SJCRH30 (cell line): ENCODE measurements at places on chromosomes 3 and 15. TPM values are rescaled to one million over a fixed set of nuclear protein-coding genes. Genes with fewer than 3 reads are reported as not detected.
A peak's percentile ranks its signal among the peaks of the same experiment; 100 is the strongest.

MEX3B gene
- total RNA-seq, result 30.5 and 32.3 TPM in 2 replicates

C15orf62 gene
- total RNA-seq, result 0.10 and 0.14 TPM in 2 replicates

POPDC2 gene
- 0.10 TPM in 1 of 2 replicates, not detected in the other for total RNA-seq

SEMA5B gene
- 0.16 TPM in 1 of 2 replicates, not detected in the other for total RNA-seq

CYP8B1 gene
- not detected in 2 replicates for total RNA-seq

LDHAL6B gene
- not detected in 2 replicates for total RNA-seq

PCOLCE2 gene
- total RNA-seq, result 12.3 and 16.7 TPM in 2 replicates

TEX55 gene
- total RNA-seq, result 0.10 and 0.13 TPM in 2 replicates

XRN1 gene
- total RNA-seq, result 178 and 205 TPM in 2 replicates

CPN2 gene
- not detected in 2 replicates for total RNA-seq

- DNase-seq, result peak; percentile 78
Observed at GRCh38 chr3:38634111-38634510, 15.4 kb downstream of the SCN5A start.

GRCh38 chr3:171095063-171095462, 68.5 kb upstream of the SLC2A2 start:
- no peak for DNase-seq

DNA sequence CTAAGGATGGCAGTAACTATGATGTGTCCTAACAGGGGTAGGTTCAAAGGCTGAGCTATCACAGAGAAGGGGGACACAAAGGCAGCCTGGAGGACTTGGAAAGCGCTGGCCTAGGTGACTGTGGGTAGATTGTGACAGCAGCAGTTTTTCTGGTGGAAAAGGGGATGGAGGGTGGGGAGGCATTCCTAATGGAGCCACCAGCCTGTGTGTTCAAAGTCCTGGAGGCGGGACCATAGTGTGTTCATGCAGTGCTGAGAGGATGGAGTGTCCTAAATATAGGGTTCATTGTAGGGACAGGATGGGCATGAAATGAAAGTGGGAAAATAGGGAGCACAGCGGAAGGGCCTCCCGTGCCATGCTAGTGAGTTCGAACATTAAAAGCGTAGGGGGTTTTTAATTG, 51.5 kb upstream of the POLR2M start:
- no peak for DNase-seq

- DNase-seq, result peak; percentile 13
Observed at GRCh38 chr15:43483297-43484128, 9.4 kb downstream of the TP53BP1 start.

DNA sequence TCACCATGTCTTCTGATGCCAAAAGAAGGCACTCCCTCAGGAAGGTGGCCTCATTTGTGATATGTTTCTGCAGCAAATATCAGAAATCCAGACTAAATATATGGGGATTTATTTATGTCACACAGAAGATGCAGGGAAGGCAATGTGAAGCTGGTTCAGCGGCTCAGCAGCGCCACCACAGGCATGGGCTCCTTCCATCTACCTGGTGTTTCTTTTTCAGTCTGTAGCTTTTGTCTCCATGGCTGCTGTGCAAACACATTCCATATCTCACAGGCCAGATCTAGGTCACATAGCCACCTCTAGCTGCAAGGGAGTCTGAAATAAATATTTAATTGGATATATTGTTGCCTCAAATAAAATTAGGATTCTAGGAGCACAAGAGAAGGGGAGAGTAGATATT, 502.1 kb upstream of the IL12A start:
- peak; percentile 7 for DNase-seq

DNA sequence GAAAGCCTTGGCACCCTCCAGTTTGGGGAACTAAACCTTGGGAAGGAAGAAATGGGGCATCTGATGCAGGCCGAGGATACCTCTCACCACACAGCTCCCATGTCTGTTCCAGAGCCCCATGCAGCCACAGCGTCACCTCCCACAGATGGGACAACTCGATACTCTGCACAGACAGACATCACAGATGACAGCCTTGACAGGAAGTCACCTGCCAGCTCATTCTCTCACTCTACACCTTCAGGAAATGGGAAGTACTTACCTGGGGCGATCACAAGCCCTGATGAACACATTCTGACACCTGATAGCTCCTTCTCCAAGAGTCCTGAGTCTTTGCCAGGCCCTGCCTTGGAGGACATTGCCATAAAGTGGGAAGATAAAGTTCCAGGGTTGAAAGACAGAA, 7.7 kb downstream of the MAP1A start:
- no peak for DNase-seq

DNA sequence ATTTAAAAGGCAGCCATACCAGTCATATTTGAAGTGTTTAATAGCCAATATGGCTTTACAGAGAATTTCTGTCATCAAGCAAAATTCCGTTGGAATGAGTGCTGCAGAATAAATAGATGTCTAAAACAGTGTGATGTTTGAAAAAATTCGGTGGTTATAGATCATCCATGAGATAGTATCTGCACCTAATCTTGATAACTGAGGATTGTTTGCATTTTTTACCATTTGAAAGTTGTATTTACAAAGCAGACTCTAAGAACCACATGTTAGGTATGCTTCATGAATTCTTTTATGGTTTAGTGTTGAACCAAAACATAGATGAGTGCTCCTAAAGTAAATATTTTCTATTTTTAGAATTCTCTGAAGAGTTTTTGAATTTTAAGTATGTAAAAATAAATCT, 476.1 kb downstream of the NAALADL2 start:
- DNase-seq, result no peak

GRCh38 chr3:186327912-186328487, 34.0 kb downstream of the DGKG start:
- DNase-seq, result no peak

- no peak for DNase-seq
Observed at GRCh38 chr15:47041301-47041700, 676.0 kb upstream of the SEMA6D start.

GRCh38 chr15:53126144-53126543, 336.0 kb upstream of the ONECUT1 start:
- DNase-seq, result no peak

- DNase-seq, result peak; percentile 38
Observed at GRCh38 chr15:77508541-77509243, 88.0 kb downstream of the HMG20A start.

DNA sequence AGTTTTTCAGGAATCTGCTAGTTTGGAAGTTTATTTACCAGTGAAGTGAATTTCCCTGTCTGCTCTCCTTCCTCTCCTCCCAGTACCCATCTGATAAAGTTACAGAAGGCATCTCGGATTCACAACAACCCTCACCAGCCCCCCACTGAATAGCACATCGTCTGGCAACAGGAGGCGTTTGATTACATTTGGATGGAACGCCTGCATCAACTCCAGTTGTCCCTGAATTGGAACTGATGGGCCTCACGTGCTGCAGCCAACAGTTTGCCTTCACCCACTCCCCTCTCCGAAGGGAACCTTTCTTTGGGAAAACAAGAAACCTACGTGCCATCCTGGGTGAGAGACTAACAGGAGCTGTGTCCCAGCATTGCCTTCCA, 59.5 kb upstream of the BCL6 start:
- no peak for DNase-seq

DNA sequence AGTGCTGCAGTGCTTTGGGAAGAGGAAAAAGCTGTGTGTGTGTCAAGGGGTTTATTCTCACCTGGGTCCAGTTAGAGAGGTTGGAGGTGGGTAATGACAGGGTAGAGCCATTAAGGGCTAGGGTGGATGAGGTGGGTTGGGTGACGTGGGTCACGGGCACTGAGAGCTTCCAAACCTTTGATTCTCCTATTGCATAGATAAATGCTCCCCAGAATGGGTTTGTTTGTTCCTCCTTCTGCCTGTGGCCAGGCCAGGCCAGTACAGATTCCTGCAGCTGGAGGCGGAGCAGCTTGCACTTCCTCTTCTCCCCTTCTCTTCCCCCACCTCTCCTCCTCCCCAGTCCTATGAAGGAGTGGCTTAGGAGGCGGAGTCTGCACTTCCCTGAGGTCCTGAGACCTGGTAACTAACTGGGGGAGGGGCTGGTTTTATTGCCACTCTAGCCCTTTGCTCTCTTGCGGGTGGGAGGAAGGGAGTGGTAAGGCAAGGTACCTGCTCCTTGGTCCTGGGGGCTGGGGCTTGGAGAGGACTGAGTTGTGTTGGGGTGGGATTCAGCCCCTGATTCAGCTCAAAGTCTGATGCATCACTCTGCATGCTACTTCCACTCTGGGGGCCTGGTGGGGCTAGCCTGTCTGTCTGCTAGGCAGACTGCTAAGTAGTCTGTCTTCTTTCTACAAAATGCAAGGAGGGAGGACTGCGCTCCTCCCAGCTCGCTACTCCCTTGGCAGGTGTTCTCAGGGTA, 3.5 kb downstream of the SPINT1 start:
- DNase-seq, result peak; percentile 58

DNA sequence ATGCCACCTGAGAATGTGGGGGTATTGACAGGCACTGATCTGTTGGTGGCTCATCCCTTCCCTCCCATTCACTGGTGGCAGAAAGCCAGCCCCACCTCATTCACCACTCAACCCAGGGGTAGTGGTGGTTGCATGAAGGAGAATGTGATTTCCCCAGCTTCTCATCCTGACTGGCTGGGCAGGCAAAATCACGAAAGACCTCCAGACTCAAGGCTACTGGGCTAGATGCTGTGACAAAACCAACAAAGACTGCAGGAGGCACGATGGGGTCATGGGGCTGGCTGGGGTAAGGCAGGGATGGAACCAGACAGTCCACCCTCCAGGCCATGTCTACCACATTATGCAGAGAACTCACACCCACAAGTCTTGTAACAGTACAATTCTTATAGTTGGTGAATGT, 33.9 kb downstream of the FSTL1 start:
- DNase-seq, result no peak

DNA sequence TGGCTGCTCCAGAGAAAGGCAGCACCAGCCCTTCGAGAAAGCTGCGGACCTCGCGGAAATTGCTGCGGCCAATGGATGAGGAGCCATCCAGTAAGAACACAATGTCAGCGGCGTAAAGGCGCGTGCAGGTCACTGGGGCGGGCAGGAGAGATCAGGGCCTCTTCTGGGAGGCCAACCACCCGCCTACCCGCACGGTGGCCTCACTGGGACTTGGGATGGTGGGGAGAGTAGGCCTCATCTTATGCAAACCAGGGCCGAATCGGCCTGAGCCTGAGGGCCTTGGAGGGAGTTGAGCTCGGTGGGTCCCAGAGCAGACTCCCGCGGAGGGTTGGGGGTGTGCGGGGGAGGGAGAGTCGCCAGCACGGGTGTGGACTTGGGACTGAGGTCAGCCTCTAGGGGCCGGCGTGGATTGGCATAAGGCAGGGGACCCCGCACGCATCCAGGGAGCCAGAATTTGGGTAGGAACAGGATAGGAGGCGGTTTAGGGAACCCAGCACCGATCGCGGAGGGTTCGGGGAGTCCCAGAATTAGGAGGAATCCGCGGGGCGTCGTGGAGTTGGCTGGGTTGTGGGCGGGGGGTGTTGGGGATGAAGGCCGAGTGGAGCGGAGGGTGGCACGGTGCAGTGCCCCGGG, 596 bp downstream of the COL7A1 start:
- DNase-seq, result no peak

- DNase-seq, result no peak
Observed at GRCh38 chr3:46959161-46959511, 17.4 kb downstream of the CCDC12 start.
